ENCODE measurements at places on chromosomes 2 and 18. TPM values are rescaled to one million over a fixed set of nuclear protein-coding genes. Genes with fewer than 3 reads are reported as not detected.

- no peaks in the 10 kb centered on the region for H3K4me1 ChIP-seq
- H3K27ac ChIP-seq: no peak overlapping the region
- H3K4me3 ChIP-seq: no peak overlapping the region
- no peaks in the 10 kb centered on the region for H3K27me3 ChIP-seq
Observed at GRCh38 chr2:6834163-6834562, 31.5 kb downstream of the CMPK2 start.

DNA sequence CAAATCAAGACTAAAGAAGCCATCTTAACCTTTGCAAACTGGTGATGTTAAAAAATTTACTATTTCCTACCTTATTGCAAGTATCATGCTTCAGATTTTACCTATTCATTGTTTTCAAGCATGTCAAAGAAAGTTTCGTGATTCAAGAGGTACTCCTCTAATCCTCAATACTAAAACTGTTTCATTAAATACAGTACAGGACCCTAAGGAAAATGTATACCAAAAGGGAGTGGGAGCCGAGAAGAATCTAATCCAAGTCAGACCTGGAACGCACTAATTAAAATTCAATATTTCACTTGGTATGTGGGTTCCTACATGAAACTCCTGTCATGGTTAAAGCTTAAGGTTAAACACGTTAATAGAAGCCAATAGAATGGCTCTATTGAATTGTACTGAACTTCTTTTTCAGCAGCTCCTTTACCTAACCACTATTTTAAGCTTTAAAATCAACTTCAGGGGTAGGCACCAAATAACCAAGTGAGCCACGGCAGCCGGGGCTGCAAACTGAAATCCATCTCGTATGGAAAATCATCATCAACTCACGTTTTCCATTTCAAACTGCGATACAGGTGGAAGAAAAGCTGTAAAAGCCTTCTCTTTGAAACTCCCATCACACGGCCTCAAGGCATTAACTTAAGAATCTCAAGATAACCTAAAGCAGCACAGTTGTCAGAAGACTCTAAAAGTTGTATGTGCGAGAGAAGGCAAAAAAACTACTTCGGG is 188.8 kb downstream of the ZEB2 start:
- H3K27me3 ChIP-seq: no peaks in the 10 kb centered on the region
- H3K27ac ChIP-seq: peak overlapping the region; percentile 84
- DNase-seq: no peak

DNA sequence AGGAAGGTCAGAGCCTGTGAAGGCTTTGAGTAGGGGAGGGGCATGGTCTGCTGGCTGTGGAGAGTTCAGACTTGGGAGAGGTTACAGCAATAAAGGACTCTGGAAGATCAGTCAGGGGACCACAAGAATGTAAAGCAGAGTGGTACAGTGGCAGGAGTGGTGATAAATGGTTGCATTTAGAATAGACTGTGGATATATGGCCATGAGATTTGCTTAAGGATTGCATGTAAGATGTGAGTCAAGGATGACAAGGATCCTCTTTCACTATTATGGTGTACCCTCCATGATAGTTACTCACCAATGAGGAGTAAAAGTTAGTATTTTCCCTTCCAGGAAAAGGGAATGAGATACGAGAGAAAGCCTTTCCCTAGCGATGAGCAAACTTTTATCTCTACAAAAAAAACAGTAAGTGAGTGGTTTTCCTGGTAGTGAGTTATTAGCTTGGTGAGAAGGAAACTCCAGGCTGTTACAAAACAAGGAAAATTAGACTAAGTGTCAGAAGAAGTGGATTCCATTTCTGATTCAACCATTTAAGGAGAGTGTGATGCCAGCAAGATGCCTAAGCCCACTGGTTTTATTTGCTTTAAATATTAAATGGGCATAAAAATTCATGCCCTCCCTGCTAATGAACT is 818.0 kb upstream of the ACVR2A start:
- no peaks in the 10 kb centered on the region for H3K4me1 ChIP-seq
- H3K27ac ChIP-seq: no peak overlapping the region
- H3K36me3 ChIP-seq: no peaks in the 10 kb centered on the region
- no peaks in the 10 kb centered on the region for H3K27me3 ChIP-seq

RAX gene
- total RNA-seq: not detected

BOLL gene
- total RNA-seq: not detected

Measured in colonic mucosa (tissue), 4 donors.